ENCODE measurements at places on chromosomes 6 and 20.

DNA sequence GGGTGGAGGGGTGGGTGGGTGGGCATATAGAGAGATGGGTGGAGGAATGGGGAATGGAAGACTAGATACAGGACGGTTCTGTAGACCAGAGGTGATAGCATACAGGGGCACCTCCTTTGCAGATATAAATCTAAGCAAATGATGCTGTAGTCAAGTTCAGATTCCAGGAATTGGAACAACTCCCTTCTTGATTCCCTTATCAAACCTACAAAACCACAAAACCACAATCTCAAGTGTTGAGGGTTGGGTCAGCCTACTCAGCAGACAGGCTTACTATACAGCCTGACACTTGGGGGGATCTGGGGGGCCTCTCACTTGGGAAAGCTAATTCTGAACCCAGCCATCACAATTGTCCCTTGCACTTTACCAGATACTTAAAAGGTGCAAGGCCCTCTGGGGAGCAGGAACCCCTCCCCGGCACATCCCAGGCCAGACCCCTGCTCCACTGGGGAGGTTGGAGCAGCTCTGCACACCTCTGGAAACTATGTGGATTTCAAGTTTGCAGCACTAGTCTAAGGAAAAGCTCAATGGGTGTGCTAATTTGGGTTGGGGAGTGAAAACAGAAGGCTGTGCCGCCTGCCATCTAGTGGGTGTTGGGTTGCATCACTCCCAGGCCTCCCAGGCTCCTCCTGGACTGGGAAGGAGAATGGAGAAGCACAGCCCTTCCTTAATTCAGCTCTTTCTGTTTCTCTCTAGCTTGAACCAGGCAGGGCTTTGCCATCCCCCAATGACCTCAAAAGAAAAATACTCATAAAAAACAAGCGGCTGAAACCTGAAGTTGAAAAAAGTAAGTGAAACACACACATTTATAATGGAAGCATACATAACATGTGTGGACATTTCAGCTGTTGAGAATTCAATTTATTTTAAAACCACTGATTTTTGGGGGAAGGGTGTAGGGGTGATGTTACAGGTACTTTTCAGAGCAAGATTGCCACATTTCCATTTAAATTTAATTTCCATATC lies 121.2 kb upstream of the LAMP5 start:
- DNase-seq = peak; percentile 77

GRCh38 chr20:2140561-2140960 lies 38.9 kb downstream of the STK35 start:
- DNase-seq = peak; percentile 17

- DNase-seq = no peak
Observed at GRCh38 chr20:51735728-51736600, 32.2 kb downstream of the ATP9A start.

GRCh38 chr6:148313488-148313887 lies 29.1 kb upstream of the SASH1 start:
- no peak for DNase-seq

DNA sequence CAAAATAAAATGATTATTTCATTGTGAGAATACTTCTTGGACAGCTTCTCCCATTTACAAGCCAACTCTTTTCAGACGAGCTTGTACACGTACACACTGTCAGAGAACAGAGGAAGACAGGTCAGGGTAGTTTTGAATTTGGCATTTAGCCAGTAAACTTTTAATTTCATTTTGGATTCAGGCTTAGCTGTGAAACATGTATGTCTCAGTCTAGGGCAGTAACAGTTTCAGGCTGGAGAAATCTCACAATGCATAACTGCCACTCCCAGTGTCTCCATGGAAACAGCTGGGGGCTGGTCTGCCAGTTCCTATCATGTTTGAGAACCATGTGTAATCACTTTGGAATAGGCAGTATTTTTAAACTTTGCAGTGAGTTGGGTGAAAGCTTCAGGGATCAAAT lies 22.0 kb upstream of the QKI start:
- DNase-seq = peak; percentile 55

DNA sequence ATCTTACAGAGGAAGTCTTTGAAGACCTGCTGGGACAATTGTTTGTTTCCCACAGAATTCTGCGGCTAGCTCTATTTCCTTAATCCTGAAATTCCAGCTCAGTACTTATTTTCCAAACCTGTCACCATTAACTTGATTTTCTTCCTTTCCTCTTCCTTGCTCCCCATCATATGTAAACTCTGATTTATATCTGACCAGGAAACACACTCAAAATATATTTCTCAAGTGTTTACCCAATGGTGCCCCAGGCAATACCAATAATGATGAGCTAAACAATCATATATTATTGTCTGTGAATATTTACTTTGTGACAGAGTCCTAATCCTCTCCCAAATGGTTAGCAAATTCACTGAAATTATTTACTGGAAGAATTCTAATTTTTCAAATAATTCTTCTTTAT lies 597.3 kb downstream of the PKHD1 start:
- no peak for DNase-seq

GRCh38 chr20:45067558-45067957 lies 33.4 kb downstream of the KCNS1 start:
- DNase-seq = peak; percentile 35

DNA sequence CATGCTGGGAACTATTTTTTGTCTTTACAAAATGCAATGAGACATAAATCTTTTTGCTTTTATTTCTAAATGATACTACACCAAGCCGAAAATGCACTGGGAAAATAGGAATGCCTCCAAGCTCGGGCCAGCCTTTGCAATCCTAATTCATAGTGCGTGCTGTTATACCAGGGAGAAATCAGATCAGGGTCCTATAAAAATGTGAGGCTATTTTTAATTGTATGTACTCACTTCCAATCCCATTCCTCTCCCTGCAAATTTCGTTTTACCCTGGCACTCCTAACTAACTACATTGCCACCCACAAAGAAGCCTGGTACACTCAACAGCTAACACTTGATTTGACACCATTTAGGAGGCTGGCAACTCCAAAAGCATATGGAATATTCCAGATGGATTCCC lies 350.6 kb upstream of the ZFP64 start:
- no peak for DNase-seq

- no peak for DNase-seq
Observed at GRCh38 chr6:41049955-41050354, 3.0 kb upstream of the APOBEC2 start.

DNA sequence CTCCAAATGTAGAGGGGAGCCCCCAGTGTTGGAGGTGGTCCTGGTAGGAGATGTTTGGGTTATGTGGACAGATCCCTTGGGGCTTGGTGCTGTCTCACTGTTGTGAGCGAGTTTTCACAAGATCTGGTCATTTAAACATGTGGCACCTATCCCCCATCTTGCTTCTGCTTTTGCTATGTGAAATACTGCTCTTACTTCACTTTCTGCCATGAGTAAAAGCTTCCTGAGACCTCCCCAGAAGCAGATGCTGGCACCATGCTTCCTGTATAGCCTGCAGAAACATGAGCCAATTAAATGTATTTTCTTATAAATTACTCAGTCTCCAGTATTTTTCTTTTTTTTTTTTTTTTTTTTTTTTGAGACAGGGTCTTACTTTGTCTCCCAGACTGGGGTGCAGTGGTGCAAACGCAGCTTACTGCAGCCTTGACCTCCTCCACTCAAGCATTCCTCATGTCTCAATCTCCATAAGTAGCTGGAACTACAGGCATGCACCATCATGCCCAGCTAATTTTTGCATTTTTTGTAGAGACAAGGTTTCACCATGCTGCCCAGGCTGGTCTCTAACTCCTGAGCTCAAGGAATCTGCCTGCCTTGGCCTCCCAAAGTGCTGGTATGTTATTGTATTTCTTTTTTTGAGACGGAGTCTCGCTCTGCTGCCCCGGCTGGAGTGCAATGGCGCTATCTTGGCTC lies 177.1 kb downstream of the ALDH8A1 start:
- no peak for DNase-seq

- peak; percentile 45 for DNase-seq
Observed at GRCh38 chr6:42136508-42137193, 5.8 kb downstream of the C6orf132 start.

DNA sequence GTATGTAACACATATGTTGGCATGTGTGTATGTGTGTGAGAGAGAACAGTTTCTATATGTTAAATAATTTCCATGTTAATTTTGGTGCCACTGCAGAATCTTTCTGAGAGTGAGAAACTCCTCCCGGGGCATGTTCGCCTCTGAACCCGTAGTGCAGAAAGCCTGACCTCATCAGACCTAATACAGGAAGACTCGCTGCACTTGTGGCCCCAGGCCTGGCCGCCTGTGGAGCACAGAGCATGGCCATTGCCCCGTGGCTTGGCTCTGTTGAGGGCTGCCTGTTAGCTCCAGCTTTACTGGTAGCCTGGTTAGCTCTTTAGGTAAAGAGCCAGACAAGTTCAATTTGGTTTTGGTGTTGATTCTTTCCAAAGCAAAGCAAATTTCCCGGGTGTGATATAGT lies 25.5 kb downstream of the FARS2 start:
- no peak for DNase-seq

GRCh38 chr20:48697845-48698491 lies 129.8 kb downstream of the PREX1 start:
- peak; percentile 80 for DNase-seq

DNA sequence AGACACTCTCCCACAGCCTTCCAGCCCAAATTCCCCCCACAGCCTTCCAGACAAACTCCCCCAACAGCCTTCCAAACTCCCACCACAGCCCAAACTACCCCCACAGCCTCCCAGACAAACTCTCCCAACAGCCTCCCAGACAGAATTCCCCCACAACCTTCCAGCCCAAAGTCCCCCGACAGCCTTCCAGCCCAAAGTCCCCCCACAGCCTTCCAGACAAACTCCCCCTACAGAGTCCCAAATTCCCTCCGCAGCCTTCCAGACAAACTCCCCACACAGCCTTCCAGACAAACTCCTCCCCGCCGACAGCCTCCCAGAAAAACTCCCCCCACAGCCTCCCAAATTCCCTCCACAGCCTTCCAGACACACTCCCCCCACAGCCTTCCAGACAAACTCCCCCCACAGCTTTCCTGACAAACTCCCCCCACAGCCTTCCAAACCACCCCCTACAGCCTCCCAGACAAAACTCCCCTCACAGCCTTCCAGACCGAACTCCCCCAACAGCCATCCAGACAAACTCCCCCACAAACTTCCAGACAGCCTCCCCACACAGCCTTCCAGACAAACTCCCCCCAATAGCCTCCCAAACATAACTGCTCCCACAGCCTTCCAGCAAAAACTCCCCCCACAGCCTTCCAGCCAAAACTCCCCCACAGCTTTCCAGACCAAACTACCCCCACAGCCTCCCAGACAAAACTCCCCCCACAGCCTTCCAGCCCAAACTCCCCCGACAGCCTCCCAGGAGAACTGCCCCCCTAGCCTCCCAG lies 38.0 kb upstream of the SYNDIG1 start:
- DNase-seq = no peak

DNA sequence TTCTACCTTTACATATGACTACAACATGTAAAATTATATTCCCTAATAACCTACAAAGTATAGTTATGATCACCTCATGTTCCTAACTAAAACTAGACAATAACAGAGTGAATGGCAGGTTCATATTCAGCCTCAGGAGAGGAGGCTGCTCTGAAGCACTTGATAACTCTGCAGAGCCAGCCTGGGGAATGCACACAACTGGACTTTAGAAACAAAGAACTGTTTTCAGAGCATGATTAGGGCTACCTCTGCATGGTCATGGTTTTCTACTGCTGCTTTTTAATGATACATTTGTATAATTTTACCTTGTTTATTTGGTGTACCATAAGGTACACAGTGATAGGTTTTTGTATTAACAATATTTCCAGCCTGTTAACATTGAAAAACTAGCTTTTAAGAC lies 50.3 kb downstream of the TRPC4AP start:
- DNase-seq = no peak

DNA sequence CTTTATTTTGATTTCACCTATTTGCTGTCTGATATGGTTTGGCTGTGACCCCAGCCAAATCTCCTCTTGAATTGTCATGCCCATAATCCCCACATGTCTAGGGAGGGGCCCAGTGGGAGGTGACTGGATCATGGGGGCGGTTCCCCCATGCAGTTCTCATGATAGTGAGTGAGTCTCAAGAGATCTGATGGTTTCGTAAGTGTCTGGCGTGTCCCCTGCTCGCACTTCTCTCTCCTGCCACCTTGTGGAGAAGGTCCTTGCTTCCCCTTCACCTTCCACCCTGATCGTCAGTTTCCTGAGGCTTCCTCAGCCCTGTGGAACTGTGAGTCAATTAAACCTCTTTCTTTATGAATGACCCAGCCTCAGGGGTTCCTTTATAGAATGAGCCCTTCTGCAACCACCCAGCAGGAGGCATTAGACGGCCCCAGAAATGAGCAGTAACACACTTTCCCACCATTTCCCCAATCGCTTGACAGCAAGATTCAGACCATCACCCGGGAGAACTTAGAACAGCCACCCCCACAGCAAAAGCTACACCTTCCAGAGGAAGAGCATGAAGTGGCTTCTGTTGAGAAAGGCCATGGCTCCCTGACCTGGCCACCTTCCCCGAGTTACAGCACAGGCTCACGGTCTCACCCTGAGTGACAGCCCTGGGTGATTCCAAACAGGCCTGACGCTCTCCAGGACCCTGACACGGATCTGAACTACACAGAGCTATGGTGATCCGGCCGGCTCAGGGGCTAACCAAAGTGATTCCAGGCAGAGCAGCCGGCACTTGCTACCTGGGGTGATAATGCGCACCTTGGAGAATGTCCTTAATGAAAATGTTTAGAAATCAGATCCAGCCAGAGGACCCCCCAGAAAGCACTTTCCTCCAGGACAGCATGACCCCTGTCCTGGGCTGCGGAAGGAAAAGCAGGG lies 131.2 kb upstream of the CDH4 start:
- DNase-seq = peak; percentile 77

- DNase-seq = no peak
Observed at GRCh38 chr20:61837200-61837599, 228.5 kb downstream of the TAF4 start.

GRCh38 chr6:160127270-160128124 lies 5.9 kb downstream of the SLC22A1 start:
- DNase-seq = no peak

DNA sequence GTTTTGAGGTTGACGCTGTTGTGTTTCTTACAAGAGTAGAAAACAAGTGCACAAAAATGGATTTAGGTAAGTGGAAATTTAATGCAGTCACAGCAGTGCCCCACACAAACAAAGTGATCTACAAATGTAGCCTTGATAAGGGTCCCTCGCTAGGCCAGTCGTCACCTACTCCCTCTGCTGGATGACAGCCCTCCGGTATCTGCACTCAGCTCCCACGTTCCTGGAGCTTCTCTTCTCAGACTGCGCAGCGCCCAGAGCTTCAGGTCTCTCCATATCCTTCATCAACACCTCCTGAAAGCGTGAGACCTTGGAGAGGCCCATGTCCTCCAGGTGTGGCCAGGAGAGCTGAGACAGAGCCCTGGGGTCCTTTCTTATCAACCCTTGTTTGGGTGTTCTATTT lies 58.3 kb upstream of the MAP3K4 start:
- DNase-seq = no peak

- DNase-seq = no peak
Observed at GRCh38 chr6:134177236-134177635, 124.8 kb upstream of the SLC2A12 start.

GRCh38 chr6:10763006-10763405 lies 15.4 kb downstream of the TMEM14B start:
- no peak for DNase-seq
